ENCODE measurements at places on chromosomes 4 and X.

- no peak for DNase-seq
Measured at GRCh38 chr4:12203945-12204344, 775.3 kb upstream of the HS3ST1 start.

- no peak for DNase-seq
Measured at GRCh38 chr4:37981844-37982720, 21.9 kb downstream of the PTTG2 start.

- no peak for DNase-seq
Measured at GRCh38 chrX:87727620-87728019, 210.0 kb downstream of the KLHL4 start.

GRCh38 chr4:36138220-36138619 is 106.1 kb downstream of the ARAP2 start:
- no peak for DNase-seq

- DNase-seq, result peak; percentile 38
Measured at GRCh38 chrX:17377795-17378194, 2.8 kb downstream of the NHS start.

GRCh38 chr4:175419236-175419718 is 392.8 kb downstream of the GPM6A start:
- no peak for DNase-seq

GRCh38 chr4:187090401-187090800 is 366.7 kb upstream of the FAT1 start:
- no peak for DNase-seq

DNA sequence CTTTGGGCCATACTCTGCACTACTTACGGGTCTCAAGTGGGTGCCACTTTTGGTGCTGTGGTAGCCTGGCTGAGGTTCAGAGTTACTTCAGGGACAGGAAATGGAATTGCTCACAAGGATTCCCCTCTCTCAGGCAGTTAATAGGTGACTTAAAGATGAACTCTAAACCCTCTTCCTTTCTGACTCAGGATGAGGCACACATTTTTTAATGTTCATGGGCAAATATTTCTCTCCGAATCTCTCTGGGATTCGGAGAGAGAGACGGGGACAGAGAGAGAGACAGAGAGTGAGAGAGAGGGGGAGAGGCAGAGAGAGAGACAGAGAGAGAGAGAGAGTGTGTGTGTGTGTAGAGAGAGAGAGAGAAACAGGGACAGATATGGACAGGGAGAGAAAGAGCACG is 79.8 kb downstream of the NYX start:
- DNase-seq, result no peak

DNA sequence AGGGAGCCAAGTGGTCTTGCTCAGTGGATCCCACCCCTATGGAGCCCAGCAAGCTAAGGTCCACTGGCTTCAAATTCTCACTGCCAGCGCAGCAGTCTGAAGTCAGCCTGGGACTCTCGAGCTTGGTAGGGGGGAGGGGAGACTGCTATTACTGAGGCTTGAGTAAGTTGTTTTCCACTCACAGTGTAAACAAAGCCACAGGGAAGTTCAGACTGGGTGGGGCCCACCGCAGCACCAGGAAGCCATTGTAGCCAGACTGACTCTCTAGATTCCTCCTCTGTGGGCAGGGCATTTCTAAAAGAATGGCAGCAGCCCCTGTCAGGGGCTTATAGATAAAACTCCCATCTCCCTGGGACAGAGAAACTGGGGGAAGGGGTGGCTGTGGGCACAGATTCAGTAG is 721.0 kb upstream of the NDST4 start:
- no peak for DNase-seq

GRCh38 chrX:1743105-1743504 is 128.2 kb downstream of the ASMT start:
- no peak for DNase-seq

DNA sequence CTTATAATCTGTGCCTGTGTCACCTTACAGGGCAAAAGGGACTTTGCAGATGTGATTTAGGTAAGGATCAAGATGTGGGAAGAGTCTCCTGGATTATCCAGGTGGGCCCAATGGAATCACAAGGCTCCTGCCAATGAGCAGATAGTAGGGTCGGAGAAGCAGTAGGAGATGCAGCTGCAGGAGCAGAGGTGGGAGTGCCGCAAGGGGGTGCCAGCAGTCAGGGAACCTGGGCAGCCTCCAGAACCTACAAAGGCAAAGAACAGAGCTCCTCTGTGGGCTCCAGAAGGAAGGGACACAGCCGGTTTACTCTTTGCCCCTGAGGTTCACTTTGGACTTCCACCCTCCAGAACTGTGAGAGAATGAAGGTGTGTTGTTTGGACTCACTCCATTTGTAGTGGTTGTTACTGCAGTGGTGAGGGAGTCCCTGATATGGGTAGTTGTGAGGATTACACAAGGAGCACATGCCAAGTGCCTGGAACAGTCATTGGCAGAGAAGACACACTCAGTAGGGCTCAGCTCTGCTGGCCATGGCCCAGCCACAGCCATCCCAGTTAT is 318.5 kb downstream of the EVC2 start:
- DNase-seq, result no peak

DNA sequence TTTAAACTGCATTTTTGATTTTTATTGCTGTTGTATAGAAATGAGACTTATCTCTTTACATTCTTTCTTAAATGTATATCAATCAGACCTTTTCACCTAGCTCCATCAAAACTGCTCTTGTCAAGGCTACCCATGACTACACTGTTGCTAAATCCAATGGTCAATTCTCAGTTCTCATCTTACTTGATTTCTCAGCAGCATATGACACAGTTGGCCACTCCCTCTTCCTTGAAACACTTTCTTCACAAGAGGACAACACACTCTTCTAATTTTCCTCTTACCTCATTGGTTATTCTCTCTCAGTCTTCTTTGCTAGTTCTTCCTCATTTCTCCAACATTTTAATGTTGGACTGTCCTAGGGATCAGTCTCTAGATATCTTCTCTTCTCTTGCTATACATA is 94.1 kb upstream of the CITED1 start:
- DNase-seq, result no peak
